Mucosa of gallbladder (tissue), 1 donor: ENCODE measurements at places on chromosomes 12 and 14.

DNA sequence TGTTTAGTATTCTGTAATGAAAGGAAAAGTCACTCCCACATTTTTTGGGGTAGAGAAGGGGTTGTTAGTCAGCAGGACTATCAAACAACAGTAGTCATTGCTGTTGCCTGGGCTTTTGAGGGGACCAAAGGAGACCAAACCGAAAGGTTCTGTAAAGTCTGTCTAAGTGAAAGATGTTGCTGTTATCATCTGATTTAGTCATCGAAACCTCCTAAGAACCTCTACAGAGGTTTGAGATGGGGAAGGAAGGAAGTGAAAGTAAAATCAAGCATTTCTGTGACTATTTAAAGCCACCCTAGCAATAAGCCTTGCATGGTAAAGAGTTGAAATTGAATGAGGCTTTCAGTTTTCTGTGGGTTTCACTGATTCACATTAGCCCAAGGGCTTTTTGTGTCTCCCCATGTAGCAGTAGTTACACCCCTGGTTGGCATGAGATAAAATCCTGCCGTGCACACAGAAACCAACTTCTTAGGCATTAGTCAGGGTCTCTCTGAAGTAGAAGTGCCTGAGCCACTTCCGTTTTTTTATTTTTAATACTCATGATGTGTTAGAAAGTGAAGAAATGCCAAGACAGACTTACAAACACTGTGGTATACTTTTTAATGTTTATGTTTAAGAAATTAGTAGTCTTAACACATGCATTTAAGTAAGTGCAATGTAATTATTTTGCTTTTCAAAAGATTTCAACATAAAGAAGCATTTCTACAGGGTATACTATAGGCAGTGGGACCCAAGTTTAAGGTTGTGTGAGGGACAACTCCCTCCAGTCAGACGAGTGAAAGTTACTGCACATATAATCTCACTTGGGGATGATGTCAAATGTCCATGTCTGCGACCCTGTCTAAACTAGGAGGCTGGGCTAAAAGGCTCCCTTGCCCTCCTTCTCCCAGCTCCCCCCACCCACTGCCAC, 50.4 kb downstream of the DYRK2 start:
- no peak for DNase-seq

DNA sequence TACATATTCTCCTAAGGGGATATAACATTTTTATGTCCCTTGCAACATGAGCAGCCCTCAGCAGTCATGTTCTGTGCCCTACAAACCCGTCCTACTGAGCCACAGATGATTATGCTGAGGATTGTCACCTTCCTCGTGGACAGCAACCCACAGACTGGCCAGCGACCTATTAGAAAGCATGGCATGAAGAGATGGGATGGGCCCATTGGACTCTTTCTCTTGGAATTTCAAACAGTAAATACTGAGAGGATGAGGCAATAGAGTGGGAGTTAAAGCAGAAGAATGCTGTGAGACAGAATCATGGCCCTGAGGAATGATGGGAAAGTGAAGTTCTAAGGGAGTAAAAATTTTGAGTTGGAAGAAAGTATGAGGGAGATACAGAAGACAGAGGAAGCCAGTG, 149.9 kb upstream of the BTG1 start:
- no peak for DNase-seq

GRCh38 chr12:30197392-30198057, 413.8 kb upstream of the TMTC1 start:
- no peak for DNase-seq

GRCh38 chr14:29216268-29217232, 450.0 kb downstream of the FOXG1 start:
- DNase-seq = no peak

DNA sequence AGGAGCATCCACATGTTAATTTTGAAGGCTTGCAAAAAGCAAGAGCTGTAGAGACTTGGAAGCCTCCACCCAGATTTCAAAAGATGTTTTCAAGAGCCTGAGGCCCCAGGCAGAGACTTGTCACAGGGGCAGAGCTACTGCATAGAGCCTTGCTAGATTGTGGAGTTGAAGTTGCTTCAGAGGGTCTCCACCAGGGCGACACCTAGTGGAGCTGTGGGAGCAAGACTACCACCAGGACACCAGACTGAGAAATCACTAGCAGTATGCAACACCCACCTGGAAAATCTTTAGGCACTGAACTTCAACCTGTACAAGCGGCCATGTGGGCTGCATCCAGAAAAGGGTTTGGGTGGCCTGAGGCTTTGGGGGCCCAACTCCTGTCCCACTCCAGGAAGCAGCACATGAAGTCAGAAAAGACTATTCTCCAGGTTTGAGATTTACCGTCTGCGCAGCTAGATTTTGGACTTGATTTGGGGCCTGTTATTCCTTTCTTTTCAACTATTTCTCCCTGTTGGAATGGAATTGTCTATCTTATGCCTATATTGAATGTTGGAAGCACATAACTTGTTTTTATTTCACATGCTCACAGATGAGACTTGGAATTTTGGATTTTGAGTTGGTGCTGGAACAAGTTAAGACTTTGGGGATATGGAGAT, 508.6 kb downstream of the FLRT2 start:
- peak; percentile 21 for DNase-seq

- DNase-seq = no peak
Observed at GRCh38 chr12:127885954-127886750, 380.8 kb upstream of the TMEM132C start.

GRCh38 chr14:103679351-103679750, 35.9 kb downstream of the XRCC3 start:
- no peak for DNase-seq

DNA sequence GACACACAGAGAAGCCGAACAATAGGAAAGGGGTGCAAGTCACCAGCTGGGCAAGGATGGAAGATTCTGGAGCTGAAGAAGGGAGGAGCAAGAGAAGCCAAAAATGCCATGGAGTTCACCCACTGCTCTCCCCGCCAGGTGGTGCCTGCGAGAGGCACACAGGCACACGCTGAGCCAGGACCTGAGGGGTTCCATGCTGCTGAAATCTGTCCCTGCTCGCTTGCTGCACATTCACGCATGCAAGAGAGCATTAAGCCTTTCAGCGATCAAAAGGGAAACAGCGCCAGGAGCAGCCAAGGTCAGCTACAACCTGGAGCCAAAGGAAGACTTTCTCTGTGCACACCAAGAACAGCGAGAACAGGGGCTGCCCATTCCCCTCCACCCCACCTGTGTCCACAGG, 104.1 kb downstream of the ANO2 start:
- DNase-seq = no peak

DNA sequence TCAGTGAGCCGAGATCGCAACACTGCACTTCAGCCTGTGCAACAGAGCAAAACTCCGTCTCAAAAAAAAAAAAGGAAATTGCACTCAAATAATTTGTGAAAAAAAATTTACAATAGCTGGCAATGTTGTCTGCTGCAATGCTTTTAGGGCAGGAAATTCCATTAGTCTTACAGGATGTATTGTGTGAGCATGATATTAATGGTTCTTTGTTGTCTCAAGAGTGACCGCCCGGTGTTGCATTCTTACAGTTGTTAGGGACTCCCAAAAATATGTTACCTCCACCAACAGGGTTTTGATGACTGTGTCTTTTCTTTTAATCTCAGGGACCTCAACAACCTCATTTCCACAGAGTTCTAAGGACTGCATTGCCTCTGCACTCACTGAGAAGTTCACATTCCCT, 44.8 kb downstream of the PZP start:
- no peak for DNase-seq

DNA sequence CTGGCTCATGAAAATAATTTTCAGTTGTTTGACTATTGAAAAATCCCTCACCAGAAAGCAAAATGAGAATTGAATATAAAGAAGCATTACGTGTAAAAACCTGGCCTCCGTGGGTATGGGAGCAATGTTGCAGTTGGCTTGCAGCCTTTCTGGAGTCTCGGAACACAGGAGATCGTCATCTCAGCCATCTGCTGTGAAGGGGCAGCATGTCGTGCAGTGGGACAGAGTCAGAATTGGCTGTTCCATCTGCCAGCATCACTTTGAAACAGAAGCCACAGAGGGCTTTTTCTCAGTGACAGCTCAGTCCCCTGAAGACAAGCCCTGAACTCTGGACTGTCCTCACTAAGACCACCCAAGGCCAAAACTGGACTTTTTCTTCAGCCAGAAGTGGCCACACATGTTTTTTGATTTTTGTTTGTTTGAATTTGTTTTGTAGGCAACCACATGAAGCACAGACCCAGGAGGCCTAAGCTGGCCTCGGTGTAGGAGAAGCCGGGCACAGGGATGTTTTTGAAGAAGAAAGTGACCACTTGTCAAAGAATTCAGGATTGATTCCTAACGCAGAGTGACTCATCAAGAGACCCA, 170.8 kb upstream of the DYRK2 start:
- no peak for DNase-seq
